ENCODE measurements at places on chromosomes 2 and 18.
A peak's percentile ranks its signal among the peaks of the same experiment; 100 is the strongest.

- DNase-seq, result peak; percentile 50
Observed at GRCh38 chr2:33086400-33087015, 139.8 kb downstream of the LTBP1 start.

GRCh38 chr2:37415128-37415820 lies 70.8 kb downstream of the QPCT start:
- no peak for DNase-seq

DNA sequence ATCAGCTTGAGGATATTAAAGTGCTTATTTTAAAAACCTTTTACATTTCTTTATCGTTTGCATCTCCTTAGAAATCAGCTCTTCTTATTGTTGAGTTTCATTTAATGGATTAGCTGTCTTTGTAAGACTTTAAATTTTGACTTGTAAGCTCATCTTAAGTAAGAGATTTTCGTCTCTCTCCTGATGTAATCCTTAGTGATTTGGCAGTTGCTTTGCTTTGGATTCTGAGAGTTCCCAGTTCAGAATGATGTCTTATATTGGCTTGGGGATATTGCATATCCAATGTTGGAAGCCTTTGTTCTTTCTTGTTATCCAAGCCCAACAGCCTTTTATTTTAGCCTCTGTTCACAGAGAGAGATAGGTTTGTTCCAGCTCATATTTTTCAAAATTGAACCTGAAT lies 212.1 kb downstream of the ARL6IP6 start:
- no peak for DNase-seq

GRCh38 chr2:43462866-43463641 lies 132.8 kb downstream of the THADA start:
- DNase-seq, result no peak

GRCh38 chr2:191500566-191500883 lies 177.4 kb upstream of the NABP1 start:
- no peak for DNase-seq

- no peak for DNase-seq
Observed at GRCh38 chr2:20511130-20511529, 64.3 kb downstream of the RHOB start.
